ENCODE measurements at places on chromosomes 7 and 10.

GRCh38 chr7:25515633-25516275 lies 287.5 kb upstream of the NPVF start:
- DNase-seq: no peak

DNA sequence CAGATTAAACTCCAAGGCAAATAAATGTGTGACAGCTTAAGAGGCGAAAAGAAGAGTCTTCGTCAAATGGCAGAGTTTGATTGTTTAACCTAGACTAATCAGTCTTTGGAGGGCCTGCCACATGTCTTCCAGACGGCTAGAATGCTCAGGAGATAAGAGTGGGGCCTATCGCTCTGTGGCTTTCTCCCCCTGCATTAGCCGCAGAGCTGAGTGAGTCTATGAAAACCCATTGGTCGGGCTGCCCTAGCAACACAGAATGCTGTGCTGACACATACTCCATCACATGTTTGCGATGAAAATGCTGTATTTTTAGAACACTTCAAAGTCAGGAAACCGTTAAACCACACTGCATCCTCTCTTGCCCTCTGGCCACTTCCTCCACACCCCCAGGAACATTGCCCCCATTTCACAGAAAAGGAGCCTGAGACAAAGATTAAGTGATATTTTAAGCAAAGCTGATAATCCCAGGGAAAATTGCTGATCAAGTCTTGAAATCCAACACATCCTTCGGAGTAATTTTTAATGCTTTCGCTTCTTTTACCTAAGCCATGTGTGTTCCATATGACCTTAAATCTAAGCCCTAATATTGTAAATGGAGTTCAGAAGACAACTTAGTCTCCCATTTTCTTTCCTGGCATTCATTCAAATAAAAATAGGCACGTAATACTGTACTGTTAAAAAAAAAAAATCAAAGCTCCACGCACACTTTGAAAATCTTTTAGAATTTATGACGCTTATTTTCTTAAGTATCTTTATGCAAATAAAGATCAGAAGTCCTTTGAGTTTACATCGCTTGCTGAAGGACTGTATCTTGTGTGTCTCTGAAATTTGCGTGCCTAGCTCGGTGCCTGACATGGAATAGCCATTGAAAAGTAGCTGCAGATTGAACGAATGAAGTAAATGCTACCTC lies 161.2 kb downstream of the CELF2 start:
- DNase-seq: peak; percentile 85

DNA sequence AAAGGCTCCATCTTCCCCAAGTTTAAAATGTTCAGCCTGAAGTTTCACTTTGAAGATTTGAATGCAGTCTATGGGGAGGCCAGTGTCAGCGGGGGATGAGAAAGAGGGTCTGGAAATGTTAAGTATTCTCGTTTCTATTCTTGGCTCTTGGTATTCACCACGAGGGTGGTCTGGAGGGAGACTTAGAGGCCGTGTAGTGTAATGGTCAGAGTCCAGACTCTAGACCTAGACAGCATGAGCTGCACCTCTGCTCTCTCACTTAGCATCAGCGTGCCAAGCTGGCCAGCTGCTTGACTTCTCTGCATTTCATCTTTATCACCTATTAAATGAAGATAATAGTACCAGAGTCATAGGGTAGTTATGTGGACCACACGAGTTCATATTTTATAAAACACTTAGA lies 57.9 kb downstream of the MKX start:
- DNase-seq: no peak

GRCh38 chr7:123755338-123755737 lies 6.5 kb upstream of the WASL start:
- DNase-seq: no peak

DNA sequence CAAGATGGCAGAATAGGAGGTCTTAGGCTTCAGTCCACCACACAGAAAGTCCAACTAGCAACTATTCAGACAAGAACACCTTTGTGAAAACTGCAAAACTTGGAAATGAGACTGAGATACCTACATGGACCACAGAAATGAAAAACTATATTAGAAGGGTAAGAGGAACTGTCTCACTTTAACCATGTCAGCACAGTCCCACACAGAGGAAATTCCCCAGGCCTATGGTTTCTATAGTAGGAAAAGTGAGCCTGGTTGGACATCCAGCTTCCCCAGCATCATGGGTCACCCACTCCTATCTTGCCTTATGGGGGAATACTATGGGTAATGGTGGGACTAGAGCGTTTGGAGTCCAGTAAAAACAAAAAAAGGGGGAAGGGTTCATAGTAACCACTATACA lies 38.8 kb upstream of the CDK6 start:
- no peak for DNase-seq

GRCh38 chr7:114650491-114650890 lies 235.9 kb downstream of the FOXP2 start:
- DNase-seq: no peak

GRCh38 chr10:13420532-13421307 lies 72.6 kb upstream of the SEPHS1 start:
- no peak for DNase-seq

DNA sequence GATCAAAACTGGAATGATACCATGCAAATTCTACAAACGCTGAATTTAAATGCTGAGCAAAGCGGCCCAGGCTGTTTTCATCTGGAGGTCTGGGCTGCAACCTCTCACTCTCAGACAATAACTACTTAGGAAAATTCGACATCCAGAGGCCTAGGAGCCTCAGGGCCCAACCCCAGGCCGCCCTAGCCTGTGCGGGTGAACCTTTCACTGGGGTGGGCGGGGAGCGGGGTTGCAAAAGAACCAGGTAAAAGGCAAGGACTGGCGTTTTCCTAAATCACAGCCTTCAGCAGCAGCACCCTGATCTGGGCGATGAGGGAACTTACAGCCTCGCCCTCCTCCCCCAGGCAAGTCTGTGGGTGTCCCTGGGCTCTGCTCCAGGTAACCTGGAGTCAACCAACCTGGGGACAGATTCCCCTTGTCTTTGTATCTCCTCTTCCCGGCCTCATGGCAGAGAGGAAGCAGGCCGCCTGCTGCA lies 33.4 kb downstream of the CALML5 start:
- DNase-seq: no peak

- no peak for DNase-seq
These were observed 21.1 kb upstream of the SH2D4B start for GRCh38 chr10:80516506-80517075.

DNA sequence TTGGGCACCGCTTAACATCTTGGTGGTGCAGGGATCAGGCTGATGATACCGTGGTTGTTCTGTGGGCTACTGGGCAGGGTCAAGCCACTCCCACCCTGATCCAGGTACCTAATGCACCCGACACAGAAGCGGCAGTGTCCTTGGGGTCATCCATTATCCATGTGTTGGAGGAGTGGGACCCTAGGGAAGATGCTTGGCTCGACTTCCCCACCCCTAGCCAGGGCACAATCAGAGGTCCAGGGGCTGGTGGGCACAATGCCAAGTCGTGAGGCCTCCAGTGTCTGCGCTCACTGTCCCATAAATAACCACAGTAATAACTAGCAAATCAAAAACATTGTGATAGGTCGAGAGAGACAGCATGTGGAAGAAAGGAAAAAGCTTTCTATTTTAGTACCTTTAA lies 37.7 kb downstream of the HTRA1 start:
- peak; percentile 39 for DNase-seq

GRCh38 chr7:17301471-17302456 lies 3.3 kb downstream of the AHR start:
- no peak for DNase-seq

DNA sequence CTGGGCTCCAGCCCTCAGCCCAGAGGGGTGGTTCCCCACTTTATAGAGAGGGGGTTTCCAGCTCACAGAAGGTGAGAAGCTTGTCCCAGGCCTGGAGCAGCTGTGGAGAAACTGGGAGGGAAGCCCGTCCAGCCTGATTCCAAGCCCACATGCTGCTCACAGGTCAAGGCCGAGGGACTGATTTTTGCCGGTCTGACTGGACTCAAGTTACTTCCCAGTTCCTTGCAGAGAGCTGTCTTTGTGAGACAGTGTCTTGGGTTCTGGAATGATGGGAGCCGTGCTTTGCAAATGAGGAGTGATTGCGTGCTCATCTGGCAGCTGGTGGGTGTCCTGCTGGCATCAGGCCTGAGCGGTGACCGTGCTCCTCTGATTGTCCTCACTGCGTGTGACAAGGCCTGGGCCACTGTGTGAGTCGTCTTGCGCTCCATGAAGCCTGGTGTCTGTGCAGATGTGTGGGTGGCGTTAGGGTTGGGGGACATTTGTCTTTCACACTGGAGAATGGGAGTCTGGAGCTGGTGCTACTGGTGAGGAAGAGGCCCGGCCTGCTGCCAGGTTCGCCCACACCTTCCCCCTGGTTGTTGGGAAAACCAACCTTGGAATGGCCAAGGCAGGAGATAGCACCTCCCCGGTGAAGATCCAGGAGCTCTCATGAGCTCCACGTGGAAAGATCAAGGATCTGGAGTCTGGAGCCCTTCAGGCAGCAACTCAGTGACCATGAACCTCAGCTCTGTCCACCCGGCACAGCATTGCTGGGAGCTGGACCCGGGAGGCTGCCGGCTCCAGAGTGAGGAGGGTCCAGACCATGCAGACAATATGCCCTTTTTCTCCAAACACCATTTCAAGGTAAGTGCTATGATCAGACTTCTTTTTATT lies 129.6 kb downstream of the SMURF1 start:
- DNase-seq: no peak

DNA sequence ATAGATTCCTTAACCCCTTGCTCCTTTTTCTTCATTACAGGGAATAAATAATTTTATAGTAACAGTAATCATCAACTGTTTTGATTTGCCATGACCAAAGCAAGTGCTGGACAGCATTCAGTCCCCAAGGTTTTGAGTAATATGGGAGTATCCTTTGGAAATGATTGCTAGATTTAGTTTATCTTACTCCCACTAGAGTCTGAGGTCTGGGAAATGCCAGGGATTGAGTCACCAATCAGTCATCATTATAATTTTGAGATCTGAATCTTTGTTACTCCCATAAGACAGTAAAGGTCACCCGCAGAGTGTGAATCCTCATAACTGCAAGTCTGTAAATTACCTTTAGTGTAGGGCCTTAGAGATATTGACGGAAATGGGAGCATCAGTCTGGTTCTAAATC lies 133.7 kb upstream of the SEMA3E start:
- no peak for DNase-seq

- peak; percentile 74 for DNase-seq
These were observed 9.2 kb downstream of the LHPP start for GRCh38 chr10:124470544-124471434.

DNA sequence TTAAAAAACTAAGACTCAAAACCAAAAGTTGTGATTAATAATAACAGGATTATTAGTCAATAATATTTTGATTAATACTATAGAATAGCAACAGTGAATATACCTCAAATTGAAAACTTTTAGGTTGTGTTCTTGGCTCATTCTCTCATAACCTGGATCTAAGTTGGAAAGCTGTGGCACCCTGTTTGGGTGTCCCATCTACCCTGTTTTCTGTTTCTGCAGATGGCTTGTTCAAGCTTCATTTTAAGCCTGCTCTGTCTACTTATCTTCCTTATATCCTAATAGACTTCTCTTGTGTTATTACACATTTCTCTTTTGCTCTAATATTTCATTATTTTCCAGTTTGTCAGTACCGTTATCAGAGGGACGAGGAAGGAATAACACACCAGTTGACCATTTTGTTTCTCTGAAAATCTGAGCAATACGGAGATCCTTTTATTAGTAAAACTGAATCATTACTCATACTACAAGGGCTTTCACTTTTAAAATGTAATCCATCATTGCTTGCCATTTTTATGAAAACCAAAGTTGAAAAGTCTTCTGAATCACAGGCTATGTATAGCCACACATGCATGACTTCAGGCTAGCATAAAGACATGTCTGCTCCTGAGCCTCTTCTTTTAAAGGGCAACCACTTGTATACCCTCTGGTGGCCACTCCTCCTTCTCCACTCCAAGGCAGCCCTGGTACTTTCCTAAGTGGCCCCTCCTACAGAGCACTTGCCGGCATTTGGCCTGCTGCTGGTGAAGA lies 22.3 kb downstream of the COX15 start:
- no peak for DNase-seq

- no peak for DNase-seq
These were observed 89.3 kb downstream of the MKI67 start for GRCh38 chr10:128036746-128037543.

GRCh38 chr10:84238909-84239308 lies 2.4 kb downstream of the LRIT1 start:
- no peak for DNase-seq

DNA sequence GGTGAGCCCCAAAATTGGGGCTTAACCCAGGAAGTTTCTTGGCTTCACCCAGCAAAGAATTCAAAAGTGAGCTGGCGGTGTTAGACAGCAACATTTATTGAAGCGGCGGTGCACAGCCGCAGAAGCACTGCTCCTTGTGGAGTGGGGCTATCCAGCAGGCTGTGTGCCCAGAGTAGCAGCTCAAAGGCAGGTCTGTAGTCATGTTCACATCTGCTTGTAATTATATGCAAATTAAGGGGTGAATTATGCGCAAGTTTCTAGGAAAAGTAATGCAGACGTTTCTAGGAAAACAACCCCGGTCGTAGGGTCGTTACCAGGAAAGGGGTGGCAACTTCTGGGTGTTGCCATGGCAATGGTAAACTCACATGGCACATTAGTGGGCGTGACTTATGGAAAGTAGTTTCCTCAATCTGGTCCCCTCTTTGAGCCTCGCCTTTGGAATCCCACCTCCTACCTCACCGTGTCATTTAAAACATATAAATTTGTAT lies 13.7 kb upstream of the KBTBD2 start:
- no peak for DNase-seq

- no peak for DNase-seq
These were observed 240.9 kb downstream of the THSD7A start for GRCh38 chr7:11591055-11591633.

- no peak for DNase-seq
These were observed 98.6 kb upstream of the DIP2C start for GRCh38 chr10:787933-788651.

DNA sequence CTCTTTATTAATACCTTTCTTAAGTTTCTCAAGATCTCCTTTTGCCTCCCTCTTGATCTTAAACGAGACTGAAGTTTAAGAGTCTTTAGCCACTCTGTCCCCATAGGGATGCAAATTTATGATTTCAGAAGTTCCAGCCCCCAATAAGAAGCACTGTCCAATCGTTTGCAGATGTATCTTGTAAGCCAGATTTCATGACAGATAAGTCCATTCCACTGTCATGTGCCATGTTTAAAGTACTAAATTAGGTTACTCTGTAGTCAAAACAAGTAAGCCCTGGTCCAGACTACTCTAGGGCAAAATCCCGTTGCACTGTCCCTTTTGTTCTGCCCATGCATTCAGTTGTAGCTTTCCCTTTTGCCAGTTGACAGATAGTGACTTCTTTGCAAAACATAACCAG lies 157.2 kb upstream of the KAT6B start:
- DNase-seq: no peak

GRCh38 chr10:115898242-115898641 lies 374.8 kb downstream of the GFRA1 start:
- no peak for DNase-seq
